ENCODE measurements at places on chromosomes 13 and 19. TPM values are rescaled to one million over a fixed set of nuclear protein-coding genes. Genes with fewer than 3 reads are reported as not detected.

DNA sequence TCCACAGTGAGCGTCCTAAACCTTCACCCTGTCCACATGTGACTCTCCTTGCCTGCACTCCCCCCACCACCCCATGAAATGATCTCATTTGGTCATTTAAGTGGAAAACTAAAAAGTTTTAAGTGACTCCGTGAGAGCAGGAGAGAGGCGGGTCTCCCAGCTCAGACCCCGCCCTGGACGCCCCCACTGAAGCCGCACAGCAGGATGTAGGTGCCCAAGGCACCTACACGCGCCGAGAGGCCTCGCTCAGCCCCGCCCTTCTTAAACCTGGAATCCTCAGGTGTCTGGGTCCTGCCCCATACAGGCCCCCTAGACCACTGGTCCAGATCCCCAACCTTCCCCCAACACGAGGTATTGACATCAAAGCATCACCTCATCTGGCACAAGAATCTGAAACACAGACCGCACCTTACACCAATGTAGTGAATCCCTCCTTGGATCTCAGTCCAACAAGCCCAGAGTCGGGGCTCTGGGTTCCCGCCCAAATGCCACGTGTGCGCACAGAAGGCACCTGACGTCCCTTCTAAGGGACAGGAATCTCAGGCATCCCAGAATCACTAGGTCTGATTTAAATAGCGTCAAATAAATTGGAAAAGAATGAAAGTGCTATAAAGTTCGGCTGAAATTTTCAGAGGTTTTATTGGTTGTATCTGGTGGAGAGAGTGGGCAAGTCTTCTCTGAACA lies 3.5 kb downstream of the IGFL1 start:
- no peak for DNase-seq

GRCh38 chr19:4359627-4360000 lies 16.3 kb downstream of the MPND start:
- DNase-seq = peak; percentile 31

PIBF1 gene
- polyA plus RNA-seq = 25.7 TPM

KIRREL2 gene
- 0.30 TPM for polyA plus RNA-seq

Data from muscle of back (tissue), 13 donors.